ENCODE measurements at places on chromosomes 3 and 15.
A peak's percentile ranks its signal among the peaks of the same experiment; 100 is the strongest.

DNA sequence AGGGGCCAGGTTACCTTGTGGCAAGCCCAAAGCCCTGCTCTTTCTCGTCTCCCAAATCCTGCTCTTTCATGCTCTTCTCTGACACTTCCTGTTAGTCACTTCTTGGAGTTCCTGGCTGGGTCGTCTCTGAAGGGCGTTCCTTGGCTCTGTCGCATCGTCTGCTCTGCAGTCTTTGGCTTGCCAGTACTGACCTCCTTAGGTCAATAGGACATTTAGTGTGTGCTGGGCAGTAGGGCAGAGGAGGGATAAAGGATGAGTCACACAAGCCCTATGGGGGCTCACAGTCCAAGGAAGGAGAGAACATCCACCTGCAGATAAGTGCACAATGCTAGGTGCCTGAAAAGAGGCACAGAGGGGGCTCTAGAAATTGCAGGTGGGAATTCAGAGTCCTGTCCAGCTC lies 87.5 kb downstream of the FAM43A start:
- DNase-seq = no peak

DNA sequence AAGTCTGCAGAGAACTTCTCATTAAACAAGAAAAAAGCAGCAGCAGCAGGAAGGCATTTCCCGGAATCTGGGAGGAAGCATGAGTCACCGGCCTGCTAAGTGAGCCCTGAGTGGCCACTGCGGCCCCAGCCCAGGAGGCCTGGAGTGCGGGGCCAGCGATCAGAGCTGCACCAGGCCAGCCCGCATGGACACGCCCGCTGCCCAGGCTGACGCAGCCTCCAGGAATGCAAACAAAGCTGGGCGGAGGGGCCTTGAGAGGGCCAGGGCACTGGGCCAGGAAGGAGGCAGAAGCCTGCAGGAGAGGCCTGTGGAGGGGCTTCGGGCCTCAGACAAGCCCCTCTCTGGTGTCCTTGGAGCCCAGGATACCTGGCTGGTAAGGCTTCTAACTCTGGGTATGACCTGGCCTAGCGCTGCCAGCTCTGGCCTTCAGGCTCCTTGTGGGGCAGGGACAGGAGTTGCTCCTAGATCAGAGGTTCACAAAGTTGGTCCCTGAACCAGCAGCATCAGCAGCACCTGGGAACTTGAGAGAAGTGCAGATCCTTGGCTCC lies 101.2 kb downstream of the SMAD6 start:
- DNase-seq = no peak

DNA sequence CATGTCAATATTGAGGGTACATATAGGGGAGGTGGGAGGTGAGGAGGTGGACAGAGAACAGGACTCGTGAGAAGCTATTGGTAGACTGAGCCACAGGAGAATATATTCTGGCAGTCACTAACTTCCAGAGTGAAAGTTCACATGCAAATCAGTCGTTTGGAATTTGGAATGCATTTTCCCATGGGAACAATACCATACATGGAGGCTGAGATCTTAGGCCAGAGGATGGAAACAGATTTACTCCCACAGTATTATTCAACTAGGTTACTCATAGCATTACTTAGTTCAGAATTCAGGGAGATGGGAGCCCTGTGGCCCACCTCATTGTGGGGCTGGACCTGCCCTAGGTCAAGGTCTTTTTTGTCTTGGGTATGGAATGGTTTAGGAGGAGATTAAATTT lies 36.4 kb upstream of the ABHD2 start:
- DNase-seq = no peak

DNA sequence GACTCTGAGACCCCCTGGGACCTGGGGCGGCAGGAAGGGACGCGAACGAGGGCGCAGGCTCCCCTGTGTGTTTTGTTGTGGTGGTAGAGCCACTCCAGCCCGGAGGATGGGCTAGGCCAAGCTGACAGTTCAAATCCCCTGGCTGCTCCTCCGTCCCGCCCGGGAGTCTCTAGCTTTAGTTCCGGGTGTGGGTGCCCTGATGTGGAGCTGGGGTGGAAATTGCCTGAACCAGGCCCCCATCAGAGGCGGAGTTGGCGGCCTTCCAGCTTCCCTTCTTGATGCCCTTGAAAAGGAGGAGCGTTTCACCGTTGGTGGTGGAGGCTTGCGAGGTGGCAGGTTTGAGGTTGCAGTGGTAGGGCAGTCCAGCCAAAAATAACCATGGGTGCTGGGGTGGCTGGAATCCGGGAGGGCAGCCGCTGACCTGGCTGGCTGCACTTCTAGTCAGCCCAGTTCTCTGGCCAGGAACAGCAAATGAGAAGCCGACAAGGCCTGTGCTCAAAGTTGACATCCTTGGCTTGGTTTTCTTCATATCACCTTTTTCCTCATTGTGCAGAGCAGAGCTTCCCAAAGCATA lies 817 bp downstream of the CLK3 start:
- peak; percentile 68 for DNase-seq

- no peak for DNase-seq
Observed at GRCh38 chr3:55244247-55244646, 242.9 kb downstream of the WNT5A start.

DNA sequence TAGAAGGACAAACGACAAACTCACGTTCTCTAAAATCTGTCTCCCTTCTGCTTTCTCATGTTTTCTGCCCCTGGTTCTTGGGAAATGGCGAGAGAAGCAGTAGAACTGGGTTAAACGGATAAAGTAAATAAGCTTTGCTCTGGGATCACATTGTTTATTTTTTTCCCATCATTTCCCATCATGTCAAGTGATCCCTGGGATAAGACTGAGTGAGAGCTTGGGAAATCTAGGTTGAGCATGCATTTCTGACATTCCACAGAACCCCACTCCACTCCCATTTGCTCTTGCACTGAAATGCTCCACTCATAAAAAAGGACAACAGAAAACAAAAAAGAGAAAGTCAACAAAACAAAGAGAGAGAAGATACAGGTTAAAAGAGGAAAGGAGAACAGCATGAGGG lies 69.1 kb downstream of the SEMA6D start:
- DNase-seq = no peak

DNA sequence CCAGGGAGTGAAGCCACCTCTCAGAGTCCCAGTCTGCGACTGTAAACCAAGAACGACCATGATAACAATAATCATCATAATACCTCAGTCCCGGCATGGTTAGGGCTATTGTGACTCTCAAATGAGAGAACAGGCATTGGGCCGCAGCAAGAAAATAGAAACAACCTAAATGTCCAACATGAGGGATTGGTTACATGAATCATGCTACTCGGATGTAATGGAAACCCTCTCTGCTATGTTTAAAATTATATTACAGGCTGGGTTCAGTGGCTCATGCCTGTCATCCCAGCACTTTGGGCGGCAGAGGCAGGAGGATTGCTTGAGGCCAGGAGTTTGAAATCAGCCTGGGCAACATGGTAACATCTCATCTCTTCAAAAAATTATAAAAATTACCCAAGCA lies 2.8 kb downstream of the CPN2 start:
- DNase-seq = no peak

DNA sequence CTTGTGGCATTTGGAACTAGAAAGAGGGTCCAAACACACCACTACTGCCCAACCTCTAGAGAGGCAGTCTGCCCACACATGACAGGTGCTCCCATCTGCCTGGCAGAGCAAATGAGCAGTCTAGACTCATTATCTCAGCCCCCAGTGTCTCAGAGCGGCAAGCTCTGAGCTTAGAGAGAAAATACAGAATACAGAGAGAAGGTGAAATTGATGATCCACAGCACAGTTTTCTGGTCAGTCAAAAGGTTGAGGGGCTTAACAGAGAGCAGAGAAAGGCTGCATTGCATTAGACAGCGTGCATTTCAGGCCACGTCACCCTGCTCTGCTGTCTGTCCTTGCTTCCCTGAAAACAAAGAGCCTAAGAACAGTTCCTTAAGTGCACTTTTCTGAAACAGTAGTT lies 135.1 kb downstream of the KCNMB2 start:
- no peak for DNase-seq

DNA sequence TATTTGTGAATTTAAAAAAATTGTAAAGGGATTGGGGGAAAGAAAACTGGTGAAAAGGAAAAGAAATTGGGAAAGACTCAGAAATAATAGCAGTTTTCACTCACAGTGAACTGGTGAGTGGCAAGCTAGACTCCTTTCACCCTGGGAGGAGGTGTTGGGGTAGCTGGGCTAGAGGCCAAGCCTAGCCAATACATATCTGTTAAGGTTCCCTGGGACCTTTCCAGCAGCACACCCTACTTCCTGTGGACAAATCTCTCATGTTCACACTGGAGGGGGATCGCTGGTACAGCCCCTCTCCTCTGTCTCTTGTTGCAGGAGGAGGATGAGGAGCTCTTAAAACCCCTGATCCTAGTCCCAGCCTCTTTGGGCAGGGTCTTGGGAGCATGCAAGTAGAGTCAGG lies 3.7 kb upstream of the RPP25 start:
- DNase-seq = no peak

- DNase-seq = no peak
Observed at GRCh38 chr3:64295594-64295993, 70.3 kb upstream of the PRICKLE2 start.

DNA sequence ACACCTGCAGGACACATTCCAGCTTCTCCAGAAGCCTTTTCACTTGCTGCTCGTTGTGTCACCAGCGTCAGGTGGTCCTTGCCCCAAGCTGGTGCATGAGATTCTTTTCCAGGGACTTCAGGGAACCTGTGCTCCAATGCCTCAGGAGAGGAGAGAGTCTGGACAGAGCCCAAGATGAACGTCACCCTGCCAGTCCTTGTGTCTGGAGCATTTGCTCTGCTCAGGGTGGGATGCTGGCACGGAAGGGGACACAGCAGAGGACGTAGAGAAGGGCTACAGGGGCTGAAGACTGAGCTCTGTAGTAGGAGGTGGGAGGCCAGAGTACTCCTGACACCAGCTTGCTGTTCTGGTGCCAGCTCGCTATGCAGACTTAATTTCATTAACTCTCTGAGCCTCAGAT lies 262.1 kb downstream of the XXYLT1 start:
- DNase-seq = no peak

DNA sequence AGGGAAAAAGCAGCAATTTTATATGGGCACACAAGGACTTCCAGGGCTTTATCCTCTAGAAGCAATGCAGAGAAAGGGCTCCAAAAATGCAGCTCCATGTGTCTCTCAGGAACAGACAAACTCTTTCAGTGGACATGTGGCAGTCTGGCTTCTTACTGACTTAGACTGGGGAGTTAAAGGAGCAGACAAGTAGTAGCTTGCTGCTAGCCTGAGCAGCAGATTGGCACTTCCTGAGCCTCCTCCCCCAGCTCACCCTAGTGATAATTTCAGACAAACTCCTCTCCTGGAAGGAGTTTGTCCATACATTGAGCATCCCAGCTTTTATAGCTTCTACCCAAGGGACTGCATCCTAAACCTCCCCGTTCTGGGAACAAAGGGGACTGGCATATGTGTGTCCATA lies 101.7 kb upstream of the MANF start:
- DNase-seq = no peak

DNA sequence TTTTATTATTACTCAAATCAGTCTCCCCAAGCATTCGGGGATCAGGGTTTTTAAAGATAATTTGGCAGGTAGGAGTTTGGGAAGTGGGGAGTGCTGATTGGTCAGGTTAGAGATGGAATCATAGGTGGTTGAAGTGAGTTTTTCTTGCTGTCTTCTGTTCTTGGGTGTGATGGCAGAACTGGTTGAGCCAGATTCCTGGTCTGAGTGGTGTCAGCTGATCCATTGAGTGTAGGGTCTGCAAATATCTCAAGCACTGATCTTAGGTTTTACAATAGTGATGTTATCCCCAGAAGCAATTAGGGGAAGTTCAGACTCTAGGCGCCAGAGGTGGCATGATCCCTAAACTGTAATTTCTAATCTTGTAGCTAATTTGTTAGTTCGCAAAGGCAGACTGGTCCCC lies 20.6 kb upstream of the TRANK1 start:
- no peak for DNase-seq

DNA sequence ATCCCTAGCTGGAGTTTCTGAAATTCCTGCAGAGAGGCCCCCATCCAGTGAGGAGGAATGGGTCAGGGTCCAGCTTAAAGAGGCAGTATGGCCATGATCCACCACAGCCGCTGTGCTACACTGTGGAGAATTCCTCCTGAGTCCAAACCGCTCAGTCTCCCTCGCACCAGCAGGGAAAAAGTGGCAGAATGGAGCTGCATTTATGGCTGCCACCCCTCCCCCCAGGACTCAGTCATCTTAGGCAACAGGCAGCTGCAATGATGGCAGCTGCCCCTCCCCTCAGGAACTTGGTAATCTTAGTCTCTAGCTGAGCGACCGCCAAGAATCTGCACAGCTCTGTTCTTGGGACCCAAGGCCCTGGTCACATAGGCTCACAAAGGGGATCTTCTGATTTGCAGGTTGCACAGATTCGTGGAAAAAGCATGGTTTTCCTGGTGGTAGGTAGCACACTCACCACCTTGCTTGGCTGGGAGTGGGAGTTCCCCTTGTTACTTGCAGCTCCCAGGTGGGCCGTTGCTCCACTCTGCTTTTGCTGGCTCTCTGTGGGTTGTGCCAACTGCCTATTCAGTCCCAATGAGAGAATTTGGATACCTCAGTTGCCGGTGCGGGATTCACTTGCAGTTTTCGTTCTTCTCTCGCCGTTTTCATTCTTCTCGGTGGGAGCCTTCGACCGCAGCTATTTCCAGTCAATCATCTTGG lies 204.1 kb downstream of the STXBP5L start:
- DNase-seq = no peak

DNA sequence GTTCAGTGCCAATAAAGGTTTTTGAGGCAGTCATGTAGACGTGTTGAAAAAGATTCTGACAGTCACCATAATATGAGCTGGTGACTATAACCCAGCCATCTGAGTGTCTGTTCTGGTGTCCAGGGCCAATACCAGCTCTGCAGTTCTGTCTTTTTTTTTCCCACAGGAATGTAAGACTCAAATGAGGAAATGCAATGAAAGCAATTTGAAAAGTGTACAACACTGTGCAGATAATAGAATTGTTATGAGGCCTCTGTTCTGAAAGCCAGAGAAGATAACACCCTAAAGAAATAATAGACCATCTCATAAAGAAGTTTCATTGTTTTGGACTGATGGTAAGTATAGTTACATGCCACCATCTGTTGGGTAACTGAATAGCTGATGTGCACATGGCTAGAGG lies 57.1 kb downstream of the CLDN1 start:
- DNase-seq = no peak

GRCh38 chr15:79901958-79902357 lies 5.1 kb upstream of the MTHFS start:
- no peak for DNase-seq

- DNase-seq = no peak
Observed at GRCh38 chr3:149716984-149717383, 35.3 kb downstream of the COMMD2 start.

DNA sequence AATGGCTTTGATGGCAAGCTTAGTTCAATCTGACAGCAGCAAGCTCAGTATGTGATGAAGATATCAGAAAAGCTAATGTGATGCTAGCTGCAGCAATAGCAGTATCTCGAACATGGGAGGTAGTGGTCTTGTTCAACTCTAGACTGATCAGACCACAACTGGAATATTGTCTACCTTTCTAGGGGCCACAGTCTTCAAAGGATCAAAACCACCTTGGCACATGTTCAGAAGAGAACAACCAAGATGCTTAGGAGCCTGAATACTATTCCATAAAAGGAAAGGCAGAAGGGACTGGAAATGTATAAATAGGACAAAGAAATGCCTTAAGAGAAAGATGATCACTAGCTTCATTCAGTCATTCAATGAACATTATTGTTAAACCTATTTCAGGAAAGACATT lies 2.3 kb downstream of the C3orf70 start:
- DNase-seq = no peak

- no peak for DNase-seq
Observed at GRCh38 chr3:31431321-31431720, 101.4 kb upstream of the STT3B start.

GRCh38 chr15:29138260-29138659 lies 131.4 kb downstream of the NSMCE3 start:
- no peak for DNase-seq

- DNase-seq = no peak
Observed at GRCh38 chr15:86572368-86572841, 492.7 kb downstream of the AGBL1 start.

All from T-helper 1 cell (primary cell).